Adipocyte (in vitro differentiated cells): ENCODE measurements at places on chromosomes 1 and 21.

- no peak for DNase-seq
Measured at GRCh38 chr1:201103666-201104065, 8.6 kb downstream of the CACNA1S start.

DNA sequence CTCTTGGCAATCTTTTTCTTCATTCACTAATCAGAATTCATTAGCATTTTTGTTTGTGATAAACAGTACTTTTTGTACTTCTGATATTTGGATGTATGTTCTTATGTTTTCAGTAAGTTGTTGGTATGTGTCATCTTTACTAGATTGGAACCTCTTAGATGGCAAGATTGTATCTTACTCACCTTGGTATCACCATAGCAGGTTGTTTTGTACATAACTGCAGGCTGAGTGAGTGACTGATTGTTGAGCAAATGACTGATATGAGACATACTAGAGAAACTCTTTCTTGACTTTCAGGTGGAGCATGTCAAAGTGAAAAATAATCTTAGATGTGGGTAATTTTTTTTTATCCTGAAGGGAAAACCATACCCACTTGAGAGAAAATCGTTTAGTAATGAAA, 173.7 kb downstream of the CLEC20A start:
- DNase-seq = no peak

- no peak for DNase-seq
Measured at GRCh38 chr1:150302338-150302737, 8.7 kb downstream of the MRPS21 start.

GRCh38 chr1:94602802-94603625, 61.5 kb upstream of the F3 start:
- DNase-seq = no peak

DNA sequence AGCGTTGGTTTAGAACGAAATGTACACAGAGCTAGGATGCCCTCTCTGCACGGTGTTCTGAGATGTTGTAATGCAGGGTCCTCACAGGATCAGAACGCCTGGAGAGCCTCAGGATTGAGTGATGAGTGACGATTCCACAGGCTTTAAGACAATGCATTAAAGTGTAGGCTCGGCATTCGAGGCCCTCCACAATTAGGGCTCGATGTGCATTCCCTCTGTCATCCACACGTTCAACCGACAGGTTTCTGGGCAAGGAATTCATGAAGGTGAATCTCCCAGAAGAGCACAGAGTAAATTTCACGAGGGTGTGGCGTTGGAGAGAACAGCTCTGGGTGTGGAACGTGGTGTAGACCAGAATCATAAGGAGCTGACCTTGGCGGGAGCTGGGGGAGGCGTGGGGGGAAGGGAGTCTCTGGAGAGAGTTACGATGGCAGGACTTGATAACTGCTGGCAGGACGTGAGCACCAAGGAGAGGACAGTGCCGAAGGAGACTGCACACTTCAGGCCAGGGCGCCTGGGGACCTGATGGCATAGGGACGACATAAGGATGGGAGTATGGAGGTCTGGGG, 51.0 kb upstream of the EFHD2 start:
- no peak for DNase-seq
